ENCODE measurements at places on chromosomes 13 and 19.
A peak's percentile ranks its signal among the peaks of the same experiment; 100 is the strongest.

DNA sequence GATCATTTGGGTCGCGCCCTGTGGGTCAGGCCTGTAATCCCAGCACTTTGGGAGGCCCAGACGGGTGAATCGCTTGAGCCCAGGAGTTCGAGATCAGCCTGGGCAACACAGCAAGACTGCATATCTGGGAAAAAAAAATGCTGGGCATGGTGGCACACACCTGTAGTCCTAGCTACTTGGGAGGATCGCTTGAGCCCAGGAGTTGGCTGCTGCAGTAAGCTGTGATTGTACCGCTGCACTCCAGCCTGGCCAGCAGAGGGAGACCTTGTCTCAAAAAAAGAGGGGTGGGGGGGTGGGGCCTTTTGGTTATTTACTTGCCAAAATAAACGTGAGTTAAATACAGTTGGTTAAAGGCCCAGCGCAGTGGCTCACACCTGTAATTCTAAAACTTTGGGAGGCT lies 9.8 kb upstream of the ZNF544 start:
- no peak for DNase-seq

DNA sequence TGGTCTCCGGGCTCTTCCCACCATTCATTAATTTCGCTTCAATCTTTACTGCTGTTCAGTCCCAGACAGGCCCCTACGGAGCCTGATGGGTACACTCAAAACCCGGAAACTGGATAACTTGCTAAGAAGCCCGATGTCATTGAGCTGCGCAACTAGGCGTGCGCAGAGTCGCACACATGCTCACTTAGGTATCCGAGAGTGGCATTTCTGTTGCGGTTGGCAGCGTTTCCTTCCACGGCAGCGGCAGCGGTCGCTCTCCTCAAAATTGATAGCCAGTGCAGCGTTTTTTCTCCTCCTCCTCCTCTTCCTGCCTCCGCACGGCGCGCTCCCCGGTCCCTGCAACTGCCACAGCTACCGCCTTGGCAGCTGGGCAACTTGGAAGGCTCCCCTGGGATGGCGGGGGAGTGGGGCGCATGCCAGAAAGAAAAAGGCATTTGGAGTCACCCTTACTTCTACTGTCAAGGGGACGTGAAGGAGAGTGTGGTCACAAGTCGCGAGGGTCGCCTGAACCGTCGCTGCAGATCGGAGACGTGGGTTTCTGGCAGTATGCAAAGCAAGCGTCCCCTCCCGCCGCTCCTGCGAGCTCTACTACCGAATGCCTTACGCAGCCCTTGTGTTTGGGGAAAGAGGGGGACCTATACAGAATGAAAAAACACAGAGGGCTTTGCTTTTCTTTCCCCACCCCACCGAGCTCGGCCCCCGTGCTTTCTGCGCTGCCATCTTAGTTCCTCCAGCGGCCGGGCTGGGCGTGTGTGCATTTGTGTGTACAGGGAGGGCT lies 2.4 kb upstream of the MYCBP2 start:
- peak; percentile 61 for DNase-seq

DNA sequence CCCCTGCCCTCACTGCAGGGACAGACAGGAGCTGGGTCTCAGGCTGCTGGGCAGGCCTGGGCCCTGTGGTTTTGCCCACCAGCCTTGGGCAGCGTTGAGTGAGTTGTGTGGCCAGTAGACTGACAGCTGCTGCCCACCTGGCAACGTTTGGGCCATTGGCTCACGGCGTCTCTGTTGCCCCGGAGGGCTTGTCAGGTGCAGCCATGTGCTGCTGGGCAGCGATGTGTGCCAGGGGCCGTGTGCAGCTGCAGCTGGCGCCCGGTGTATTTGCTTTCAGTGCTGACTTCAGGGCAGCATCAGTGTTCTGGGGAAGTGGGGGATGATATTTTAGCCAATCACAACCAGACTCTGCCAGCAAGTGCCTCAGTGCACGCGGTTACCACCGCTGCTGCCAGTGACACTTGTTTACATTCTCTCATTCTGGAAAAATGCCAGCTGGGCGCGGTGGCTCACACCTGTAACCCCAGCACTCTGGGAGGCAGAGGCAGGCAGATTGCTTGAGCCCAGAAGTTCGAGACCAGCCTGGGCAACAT lies 10.6 kb downstream of the FZR1 start:
- no peak for DNase-seq

DNA sequence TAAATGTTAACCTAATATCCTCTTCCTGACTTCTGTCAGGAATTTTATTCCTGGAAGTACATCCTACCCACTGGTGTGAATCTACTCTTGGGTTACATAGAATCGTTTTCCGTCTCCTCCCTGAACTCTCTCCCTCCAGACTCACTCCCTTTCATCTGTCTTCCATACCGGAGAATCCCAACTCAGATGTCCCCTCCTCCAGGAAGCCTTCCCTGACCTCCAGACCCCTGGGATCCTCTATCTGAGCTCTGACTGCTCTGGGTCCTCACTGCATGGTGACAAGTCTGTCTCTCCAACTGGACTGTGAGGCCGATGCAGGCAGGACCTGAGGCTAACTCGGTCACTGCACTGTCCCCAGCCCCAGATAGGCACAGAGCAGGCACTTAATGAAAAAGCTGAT lies 24.6 kb downstream of the OPA3 start:
- no peak for DNase-seq

- no peak for DNase-seq
These were observed 370.6 kb downstream of the DIAPH3 start for GRCh38 chr13:59793107-59793506.

DNA sequence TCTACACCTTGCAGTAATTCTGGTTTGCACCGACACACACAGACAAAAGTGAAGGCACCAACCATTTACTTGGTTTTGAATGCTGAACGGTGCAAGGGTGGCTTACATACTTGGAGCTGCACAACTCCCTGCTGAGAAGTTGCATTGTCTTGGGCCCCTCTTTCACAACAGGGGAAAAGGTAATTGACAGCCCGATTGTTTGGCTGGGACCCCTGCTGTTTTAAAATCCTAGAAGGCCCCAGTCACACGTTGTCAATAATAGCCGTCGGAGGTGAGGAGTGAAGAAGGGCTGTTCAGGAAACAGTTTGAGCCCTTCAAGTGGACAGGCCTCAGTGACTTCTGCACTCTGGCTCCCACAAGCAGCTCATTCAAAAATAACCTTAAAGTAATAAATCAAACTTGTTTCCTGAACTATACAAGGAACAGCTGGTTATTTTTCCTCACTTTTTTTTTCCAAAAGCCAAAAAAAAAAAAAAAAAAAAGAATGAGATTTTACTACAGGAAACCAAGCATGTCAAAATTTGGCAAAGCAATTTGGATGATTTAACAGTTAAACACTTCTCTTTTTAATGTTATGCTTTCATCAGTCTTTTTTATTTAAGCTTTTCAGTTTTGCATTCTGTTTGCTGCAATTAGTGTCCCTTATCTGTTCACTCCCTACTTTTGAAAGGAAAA lies 19.0 kb upstream of the SPRY2 start:
- no peak for DNase-seq

DNA sequence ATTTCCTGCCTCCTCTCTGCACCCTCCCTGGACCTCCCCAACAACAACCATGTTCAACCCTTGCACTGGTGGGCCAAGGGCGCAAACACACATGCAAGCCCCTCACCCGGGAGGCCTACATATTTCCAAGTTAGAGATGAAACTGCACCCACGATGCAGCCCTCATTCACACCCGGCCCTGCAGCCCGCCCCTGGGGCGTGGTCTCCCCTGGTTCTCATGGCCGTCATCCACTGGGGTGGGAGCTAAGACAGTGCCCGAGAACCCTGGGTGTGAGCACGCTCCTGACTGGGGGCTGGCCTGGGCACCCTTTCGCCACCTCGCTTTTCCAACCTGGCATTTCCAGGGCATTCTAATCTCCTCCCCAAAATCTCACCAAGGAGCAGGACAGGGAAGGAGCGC lies 7.0 kb upstream of the SLC7A10 start:
- no peak for DNase-seq

- DNase-seq, result no peak
These were observed 37.9 kb downstream of the ZFR2 start for GRCh38 chr19:3830621-3831589.

DNA sequence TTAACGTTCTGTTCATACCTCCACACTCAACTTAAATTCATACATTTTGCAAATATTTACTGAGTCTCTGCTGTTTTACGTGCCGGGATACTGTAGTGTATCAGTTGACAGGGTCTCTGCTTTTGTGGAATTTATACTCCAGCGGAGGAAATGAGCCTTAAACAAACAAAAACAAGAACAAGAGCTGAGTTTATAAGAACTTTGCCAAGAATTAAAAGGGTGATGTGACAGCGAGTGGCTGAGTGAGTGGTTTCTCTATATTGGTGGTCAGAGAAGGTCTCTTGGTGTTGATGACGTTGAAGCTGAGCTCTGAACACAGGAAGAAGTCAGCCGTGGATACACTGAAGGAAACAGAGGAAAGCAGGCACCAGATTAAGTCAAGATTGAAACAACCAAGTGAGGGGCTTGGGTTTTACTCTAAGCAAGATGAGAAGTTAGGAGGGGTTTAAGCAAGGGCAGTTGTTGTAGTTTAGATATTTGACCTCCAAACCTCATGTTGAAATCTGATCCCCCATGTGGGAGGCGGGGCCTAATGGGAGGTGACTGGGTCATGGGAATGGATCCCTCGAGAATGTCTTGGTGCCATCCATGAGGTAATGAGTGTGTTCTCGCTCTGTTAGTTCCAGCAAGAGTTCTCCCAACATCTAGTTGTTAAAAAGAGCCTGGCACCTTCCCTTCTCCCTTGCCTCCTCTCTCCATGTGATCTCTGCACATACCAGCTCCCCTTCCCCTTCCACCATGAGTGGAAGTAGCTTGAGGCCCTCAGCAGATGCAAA lies 248.3 kb downstream of the DCLK1 start:
- DNase-seq, result no peak

DNA sequence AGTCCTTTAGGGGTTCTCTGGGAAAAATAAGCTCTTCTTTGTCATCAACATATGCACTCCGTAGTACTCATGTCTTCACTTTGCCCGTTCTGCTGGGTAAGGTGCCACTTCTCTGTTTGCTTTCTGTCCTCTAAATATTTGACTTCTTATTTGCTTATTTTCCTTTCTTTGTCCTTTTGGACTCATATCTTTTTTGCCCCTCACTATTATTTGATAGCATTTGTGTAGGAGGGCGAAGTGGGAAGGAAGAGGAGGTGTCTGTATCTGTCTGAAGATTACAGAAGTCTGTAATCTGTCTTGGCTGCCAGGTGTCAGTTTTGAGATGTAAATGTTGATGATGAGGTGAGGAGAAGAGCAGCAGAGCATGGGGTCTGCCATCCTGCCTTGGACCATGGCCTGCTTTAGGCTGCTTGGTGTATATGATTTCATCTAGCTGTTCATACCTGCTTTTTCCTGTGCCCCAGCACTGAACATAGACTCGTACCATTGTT lies 30.8 kb downstream of the USPL1 start:
- no peak for DNase-seq

DNA sequence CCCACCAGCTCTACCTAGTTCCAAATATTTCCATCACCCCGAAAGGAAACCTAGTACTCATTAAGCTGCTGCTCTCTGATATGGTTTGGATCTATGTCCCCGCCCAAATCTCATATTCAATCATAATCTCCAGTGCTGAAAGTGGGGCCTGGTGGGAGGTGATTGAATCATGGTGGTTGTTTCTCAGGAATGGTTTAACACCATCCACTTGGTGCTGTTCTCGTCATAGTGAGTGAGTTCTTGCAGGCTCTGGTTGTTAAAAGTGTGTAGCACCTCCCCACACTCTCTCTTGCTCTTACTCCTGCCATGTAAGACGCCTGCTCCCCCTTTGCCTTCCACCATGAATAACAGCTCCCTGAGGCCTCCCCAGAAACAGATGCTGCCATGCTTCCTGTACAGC lies 43.4 kb upstream of the MED4 start:
- no peak for DNase-seq

All from GM12892 (cell line).